A549 treated with CpdA at 1 μM for 4 hours (cell line): ENCODE measurements at places on chromosomes 1 and 21. TPM values are rescaled to one million over a fixed set of nuclear protein-coding genes. Genes with fewer than 3 reads are reported as not detected.

Gene PLD5
- total RNA-seq = 0.94 to 2.5 TPM (median 1.4 TPM) in 5 replicates

Gene ATPAF1
- 29.8 to 34.5 TPM (median 33.1 TPM) in 5 replicates for total RNA-seq

Gene RBM11
- total RNA-seq = not detected in 5 replicates

Gene TAL1
- not detected in 5 replicates for total RNA-seq

Gene MRPS21
- total RNA-seq = 78.8 to 85.8 TPM (median 83.1 TPM) in 5 replicates

Gene GBP1
- 0.07 to 0.34 TPM (median 0.13 TPM) in 5 replicates for total RNA-seq

Gene SPRR2B
- not detected in 5 replicates for total RNA-seq
